ENCODE measurements at places on chromosomes 16 and 17. TPM values are rescaled to one million over a fixed set of nuclear protein-coding genes. Genes with fewer than 3 reads are reported as not detected.

SRCIN1 gene
- 1.2 TPM for polyA plus RNA-seq

GRCh38 chr17:68435361-68435760 lies 21.9 kb downstream of the WIPI1 start:
- DNase-seq = no peak

DNA sequence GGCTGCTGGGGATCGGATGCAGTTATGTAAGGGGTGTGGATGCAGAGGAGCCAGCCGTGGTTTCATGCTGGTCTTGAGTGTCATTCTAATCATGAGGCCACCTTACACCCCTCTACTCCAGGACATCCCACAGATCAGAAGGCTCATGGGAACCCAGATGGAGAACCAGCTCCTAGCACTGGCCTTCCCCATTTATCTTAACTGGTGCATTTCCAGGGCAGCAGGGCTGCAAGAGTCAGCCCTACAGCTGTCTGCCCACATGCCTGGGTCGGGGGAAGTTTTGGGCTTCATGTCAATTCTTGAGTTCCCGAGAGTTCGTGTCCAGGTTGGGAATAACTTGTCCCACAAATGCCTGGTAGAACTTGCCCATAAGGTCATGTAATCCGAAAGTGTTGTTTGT lies 29.1 kb downstream of the RPTOR start:
- DNase-seq = no peak

- no peak for DNase-seq
Measured at GRCh38 chr17:61770752-61771533, 92.4 kb downstream of the BRIP1 start.

- DNase-seq = no peak
Measured at GRCh38 chr17:67515490-67516083, 138.5 kb downstream of the PITPNC1 start.

MT1E gene
- polyA plus RNA-seq = 21.1 TPM

DNA sequence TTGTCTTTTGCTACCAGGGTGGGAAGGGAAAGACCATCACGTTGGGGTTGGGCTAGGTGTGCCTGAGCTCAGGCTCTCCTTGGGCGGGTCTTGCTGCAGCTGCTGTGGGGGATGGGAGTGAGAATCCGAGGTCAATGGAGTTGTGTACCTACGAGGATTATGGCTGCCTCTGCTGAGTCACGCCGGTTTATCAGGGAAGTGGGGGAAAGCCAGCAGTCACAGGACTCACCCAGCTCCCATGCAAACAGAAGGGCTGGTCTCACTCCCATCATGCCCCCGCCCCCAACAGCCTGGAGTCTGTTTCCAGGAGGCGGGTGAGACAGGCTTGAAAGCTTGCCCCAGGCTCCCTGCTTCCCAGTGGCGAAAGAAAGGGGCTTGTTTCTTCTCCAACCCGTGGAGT lies 1259.0 kb upstream of the GOT2 start:
- no peak for DNase-seq

CDH15 gene
- 340 TPM for polyA plus RNA-seq

DNA sequence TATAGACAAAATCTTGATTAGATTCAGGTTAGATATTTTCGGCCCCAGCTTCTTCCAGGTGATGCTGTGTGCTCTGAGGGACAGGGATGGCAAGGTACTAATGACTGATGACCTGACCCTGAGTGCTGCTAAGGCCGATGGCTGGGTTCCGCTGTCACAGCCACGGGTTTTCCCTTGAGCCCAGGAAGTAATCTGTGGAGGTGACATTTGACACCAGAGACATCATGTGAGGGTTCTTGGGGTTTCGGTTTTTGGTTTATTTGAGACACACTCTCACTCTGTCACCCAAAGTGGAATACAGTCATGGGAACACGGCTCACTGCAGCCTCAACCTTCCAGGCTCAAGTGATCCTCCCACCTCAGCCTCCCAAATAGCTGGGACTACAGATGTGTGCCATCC lies 9.8 kb downstream of the OTOP3 start:
- DNase-seq = no peak

DNA sequence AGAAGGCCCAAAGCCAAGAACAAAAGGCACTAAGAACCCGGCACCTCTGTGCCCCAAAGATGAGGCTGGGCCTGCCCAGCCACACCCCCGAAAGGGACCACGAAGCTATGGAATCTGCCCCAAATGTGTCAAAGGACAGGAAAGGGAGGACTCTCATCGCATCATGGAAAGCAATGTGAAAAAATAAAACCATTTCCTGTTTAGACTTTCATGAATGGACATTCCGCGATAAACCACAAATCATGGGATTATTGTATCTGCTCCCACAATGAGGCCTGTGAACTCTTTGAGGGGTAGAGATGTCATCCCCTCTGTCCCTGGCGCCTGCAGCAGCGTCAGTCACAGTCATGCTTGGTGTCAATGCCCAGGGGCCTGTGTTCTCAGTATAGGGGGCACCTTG lies 135.0 kb downstream of the COPRS start:
- DNase-seq = no peak

GRCh38 chr16:54968011-54968410 lies 37.3 kb downstream of the IRX5 start:
- DNase-seq = no peak

DNA sequence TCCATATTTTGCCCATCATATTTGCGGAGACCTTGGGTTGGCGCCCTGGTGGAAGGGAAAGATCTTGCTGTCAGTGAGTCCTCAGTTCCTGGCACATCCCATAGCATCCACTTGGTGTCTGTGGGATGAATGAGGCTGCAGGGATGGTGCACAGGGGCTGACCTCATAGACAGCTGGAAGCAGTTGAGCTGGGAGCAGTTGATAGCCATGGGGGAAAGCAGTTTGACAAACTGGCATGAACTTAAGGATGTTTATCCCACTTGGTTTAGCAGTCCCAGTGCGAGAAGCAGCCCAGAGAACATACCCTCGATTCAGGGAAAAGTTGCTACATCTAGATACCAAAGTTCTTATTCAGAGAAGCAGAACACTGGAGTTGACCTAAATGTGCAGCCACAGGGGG lies 80.7 kb downstream of the SNX29 start:
- no peak for DNase-seq

HID1 gene
- polyA plus RNA-seq = 7.9 TPM

DNA sequence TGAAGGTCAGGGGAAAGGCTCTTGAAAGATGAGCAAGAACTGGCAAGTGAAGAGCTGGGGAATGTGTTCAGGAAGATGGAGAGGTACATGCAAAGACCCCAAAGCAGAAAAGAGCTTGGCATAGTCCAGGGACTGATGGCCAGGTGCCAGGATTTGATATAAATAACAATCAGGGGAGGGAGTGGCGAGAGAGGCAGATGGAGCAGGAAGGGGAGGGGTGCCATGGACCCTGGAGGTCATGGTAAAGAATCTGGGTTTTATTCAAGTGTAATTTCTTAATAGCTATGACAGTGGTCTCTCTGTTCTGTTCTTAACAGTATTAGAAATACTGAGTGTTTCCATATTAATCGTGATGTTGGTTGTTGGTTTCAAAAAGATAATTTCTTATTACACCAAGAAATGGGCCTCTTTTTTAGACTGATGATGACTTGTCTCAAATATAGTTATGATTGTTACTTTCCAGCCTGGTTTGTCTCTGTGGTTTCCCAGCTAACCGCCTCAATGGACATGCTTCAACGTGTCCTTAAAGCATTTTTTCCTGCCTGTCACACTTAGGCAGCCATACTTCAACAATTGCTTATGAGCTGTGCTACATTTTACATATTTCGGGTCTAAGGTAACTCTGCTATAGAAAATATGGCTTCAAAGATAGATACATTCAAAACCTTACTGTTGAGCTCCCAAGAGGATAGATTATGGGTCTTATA lies 49.4 kb downstream of the MYH10 start:
- DNase-seq = no peak

DNA sequence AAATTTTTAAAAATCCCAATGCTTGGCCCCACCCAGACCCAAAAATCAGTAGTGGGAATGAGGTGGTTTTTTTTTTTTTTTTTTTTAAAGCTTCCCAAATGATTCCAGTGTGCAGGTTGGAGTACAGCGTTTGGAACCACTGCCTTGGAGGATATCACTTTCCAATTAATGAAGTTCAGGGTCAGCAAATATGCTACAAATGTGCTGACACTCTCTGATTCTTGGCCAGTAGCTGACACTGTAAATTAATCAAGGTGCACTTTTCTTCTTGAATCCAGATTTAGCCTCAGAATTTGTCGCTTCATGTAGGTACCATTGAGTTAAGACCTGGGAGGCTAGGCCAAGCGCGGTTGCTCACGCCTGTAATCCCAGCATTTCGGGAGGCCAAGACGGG lies 230.2 kb downstream of the SNX29 start:
- no peak for DNase-seq

VAC14 gene
- polyA plus RNA-seq = 28.3 TPM

- no peak for DNase-seq
Measured at GRCh38 chr16:718922-719321, 2.0 kb upstream of the ANTKMT start.

Data from hindlimb muscle (tissue), 1 donor.